ENCODE measurements at places on chromosomes 4 and X.
A peak's percentile ranks its signal among the peaks of the same experiment; 100 is the strongest.

DNA sequence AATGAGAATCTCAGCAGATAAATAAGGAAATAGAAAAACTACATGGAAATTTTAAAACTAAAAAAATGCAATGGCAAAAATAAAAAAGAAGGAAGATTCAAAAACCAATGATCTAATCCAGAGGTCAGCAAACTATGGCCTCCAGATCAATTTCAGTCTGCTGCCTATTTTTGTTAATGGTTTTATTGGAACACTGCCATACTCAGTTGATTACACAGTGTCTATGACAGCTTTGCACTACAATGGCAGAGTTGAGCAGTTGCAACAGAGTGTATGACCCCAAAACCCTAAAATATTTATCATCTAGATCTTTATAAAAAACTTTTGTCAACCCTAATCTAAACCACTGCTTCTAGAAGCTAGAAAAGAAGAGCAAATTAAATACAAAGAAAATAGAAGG, 170.3 kb downstream of the RAB28 start:
- DNase-seq = no peak

GRCh38 chr4:113682730-113683537, 78.6 kb downstream of the CAMK2D start:
- peak; percentile 78 for DNase-seq

DNA sequence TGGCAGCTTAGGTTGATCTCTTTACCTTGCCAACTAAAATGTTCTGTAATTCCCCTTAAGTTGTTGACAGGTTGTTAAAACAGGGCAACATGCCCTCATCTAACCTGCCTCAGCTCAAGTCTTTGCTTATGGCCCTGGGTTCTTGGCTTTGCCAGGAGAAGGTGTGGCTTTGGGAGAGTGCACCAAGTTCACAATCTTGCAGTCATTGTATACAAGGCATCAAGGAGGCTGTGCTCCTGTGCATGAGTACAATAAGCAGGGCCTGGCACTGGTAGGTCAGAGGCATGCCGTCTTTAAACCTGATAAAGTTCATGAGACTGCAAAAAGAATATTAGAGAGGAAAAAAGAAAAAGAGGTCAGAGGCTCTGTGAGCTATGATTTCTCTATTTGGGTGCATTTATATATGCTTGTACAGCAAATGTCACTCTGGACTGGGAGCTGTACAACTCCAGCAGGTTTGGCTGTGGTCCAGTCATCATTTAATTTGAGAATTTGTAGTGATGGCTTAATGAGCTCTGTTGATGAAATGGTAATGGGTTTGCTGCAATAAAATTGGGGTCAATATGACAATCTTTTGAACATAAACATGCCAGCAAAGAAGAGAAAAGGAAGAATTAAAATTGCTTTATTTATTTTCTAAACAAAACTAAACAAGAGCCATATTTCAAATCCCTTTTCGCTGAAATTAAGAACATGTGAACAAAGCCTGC, 30.3 kb downstream of the AREG start:
- DNase-seq = no peak

DNA sequence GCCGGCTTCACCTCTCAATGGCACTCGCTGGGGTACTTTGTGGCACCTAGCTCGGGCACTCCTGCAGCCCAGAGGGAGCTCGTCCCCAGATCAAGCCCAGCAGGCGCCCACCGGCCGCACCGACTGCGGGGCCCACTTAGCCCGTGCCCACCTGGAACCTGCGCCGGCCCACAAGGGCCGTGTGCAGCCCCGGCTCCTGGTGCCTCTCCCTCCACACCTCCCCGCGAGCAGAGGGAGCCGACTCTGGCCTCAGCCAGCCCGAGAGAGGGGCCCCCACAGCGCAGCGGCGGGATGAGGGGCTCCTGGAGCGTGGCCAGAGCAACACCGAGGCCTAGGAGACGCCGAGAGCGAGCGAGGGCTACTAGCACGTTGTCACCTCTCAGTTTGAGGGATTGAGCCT, 82.1 kb upstream of the SHISA3 start:
- no peak for DNase-seq

DNA sequence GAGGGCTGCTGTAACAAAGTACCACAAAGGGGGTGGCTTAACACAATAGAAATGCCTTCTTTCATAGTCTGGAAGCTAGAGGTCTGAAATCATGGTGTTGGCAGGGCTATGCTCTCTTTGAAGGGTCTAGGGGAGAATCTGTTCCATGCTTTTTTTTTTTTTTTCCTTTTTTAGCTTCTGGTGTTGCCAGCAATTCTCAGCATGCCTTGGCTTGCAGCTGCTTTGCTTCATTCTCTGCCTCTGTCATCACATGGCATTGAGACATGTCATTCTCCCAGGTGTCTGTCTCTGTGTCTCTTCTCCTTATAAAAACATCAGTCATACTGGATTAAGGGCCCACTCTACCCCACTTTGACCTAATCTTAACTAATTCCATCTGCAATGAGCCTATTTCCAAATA, 78.6 kb upstream of the BOD1L1 start:
- no peak for DNase-seq

DNA sequence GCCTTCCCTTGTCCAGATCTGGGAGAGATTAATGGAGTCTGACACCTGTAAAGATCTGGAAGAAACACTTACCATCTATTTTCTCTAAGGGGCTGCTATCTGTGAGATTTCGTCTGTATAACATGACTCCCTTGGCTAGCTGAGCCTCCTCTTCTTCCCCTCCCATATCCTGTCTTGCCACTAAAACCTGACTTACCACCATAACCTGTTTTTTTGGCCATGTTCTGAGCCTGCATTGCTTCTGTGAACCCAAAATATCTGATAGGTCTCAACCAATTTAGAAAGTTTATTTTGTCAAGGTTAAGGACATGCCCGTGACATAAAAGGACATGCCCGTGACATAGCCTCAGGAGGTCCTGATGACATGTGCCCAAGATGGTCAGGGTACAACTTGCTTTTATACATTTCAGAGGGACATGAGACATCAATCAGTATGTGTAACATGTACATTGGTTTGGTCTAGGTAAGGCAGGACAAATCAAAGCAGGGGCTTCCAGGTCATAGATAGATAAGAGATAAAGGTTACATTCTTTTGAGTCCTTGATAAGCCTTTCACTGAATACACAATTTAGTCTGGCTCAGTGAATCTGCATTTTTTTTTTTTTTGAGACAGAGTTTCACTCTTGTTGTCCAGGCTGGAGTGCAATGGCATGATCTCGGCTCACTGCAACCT, 11.4 kb downstream of the MGST2 start:
- DNase-seq = no peak

DNA sequence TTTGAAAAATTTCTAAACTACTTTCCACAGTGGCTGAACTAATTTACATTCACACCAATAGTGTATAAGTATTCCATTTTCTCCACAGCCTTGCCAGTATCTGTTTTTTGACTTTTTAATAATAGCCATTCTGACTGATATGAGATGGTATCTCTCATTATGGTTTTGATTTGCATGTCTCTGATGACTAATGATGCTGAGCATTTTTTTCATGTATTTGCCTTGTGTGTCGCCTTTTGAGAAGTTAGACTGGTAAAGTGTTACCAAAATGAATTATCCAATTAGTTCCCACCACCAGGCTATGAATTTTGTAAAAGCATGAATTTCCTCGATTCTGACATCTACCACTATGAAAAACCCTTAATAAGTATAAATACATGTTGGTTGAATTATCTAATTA, 242.2 kb upstream of the GK2 start:
- no peak for DNase-seq

DNA sequence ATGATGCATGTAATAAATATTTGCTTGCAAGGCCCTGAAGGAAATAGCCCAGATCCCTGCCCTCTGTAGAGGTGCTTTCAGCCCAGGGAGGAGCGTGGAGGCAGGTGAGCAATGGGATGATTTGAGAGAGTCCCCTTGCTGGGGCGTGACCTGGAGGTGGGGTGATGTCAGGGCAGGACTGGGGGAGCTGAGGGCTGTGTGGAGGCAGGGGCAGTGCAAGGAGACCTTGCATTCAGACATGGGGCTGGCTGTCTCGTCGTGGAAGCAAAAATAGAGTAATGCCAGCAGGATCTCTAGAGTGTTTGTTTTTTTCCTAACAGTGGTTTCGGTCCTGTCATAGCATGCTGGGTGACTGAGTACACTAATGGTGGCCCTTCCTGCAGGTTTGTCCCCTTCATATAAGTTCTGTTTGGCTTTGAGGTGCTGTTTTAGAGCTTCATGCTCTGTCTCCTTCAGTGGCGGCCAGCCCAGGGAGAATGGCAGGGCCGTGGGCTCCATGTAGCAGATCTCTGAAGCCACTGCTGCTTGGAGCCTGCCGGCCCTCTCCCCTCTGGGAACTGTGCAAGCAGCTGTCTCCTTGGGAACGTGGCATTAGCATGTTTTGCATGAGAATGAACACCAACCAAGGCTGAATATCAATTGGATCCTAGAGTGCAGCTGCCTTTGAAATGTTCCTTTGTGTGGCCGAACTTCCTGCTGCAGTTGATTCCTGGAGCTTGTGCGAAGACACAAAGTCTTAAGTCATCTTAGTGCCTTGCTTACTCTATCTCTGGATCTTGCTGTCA, 39.3 kb upstream of the CLDN34 start:
- no peak for DNase-seq

GRCh38 chr4:117814277-117815246, 219.7 kb upstream of the NDST3 start:
- no peak for DNase-seq

- DNase-seq = no peak
Observed at GRCh38 chr4:187562345-187562744, 433.2 kb upstream of the ZFP42 start.

DNA sequence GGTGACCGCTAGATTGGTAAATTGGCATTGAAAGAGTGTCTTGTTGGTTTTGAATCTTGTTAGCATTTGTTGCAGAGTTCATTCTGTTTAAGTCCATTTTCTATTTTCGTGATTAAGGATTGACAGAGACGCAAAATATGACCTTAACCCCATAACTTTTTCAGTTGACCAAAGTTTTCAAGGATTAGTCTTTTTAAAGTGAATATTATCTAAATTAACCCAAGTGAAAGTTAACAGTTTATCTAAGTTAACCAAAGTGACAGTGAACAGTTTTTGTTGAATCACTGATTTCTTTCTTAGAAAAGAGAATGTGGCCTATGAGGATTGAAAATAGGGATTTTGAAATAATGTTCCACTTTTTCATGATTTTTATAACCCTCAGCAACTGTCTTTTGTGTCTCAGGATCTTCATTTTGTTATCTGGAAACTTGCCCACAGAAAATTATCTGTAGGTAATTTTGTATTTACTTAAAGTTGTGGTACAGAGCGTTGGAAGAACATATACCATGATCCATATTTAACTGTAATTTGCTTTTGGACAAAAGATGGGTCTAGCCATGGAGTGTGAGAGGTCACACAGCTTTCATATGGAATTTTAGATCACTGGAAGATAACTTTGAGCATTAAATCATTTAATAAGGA, 3.3 kb downstream of the CPEB2 start:
- DNase-seq = no peak

DNA sequence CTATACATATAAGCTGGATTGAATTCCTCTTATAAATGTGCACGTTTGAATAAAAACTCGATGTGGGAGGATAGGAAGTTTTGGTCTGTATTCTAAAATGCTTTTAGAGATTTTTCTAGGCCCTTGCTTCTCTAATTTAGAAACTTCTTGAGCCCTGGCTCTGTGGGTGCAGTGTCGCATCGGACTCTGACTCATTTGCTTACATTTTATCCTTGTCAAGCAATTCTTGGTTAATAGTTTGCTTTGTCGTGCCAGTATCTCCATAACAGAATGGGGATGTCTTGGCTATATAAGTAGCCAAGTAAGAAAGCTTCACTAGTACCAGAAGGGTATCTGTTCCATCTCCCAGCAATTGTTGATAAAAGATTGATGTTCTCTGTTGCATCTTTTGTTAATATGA, 10.7 kb downstream of the SGMS2 start:
- no peak for DNase-seq

- no peak for DNase-seq
Observed at GRCh38 chr4:82892467-82892802, 1.5 kb upstream of the SEC31A start.

- DNase-seq = no peak
Observed at GRCh38 chrX:10048076-10048475, 80.9 kb downstream of the CLDN34 start.

GRCh38 chr4:15479089-15479912, 9.6 kb downstream of the CC2D2A start:
- no peak for DNase-seq

DNA sequence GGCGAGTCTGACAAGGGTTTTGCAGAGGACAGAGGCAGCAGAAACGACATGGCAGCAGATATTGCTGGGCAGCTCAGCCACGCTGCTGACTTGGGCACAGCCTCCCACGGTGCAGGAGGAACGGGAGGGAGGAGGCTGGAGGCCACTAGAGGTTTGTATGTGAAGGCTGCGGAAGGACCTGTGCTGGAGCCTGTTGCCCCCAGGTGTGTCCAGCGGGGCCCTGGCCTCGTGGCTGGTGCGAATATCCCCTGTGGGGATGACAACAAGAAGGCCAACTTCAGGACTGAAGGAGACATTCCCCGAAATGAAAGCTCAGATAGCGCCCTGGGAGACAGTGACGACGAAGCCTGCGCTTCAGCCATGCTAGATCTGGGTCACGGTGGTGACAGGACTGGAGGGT, 100.2 kb downstream of the FNIP2 start:
- DNase-seq = no peak

- no peak for DNase-seq
Observed at GRCh38 chr4:120855307-120856001, 67.1 kb downstream of the PRDM5 start.

DNA sequence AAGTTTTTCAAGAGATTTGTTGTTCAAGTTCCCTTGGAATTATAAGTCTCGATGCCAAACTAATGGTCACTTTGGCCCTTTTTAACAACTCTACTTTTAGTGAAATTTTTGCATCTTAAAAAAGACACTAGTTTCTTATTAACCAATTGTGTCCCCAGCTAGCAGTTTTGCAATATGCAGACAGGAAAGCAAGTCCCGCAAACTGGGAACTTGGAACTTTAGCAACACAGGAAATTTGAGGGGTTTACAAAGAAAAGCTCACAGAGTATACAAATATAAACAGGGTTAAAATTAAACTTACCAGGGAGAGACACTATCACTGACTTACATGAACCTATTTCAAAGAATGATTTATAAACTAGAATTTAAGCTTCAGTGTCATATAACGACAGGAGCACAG, 137.9 kb downstream of the ANK2 start:
- DNase-seq = no peak

DNA sequence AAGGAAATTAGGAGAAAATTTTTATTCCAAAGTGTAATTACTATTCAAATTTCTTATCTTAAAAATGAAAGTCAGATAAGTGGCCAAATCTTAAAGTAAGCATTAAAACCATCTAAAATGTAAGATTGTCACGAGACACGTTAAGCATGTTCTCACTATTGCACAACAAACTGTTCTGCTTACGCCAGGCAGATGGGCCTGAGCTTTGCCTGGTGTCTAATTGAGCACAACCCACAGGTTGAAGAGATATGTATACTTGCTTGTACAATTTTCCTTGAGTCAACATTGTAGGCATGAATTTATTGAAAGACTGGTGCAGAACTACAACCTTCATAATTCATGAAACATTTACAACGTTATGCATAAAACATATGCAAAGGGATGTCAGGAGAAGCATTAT, 3.9 kb downstream of the RNF128 start:
- no peak for DNase-seq

- DNase-seq = no peak
Observed at GRCh38 chrX:115363897-115364296, 74.4 kb downstream of the LUZP4 start.
